Dermis blood vessel endothelial cell (primary cell): ENCODE measurements at places on chromosomes 11 and 22. TPM values are rescaled to one million over a fixed set of nuclear protein-coding genes. Genes with fewer than 3 reads are reported as not detected.
A peak's percentile ranks its signal among the peaks of the same experiment; 100 is the strongest.

- peak; percentile 21 for DNase-seq
Observed at GRCh38 chr11:85590848-85591483, 36.2 kb downstream of the DLG2 start.

Gene TMPRSS5
- total RNA-seq: 0.14 and 0.17 TPM in 2 replicates

Gene APOA4
- not detected in 2 replicates for total RNA-seq

DNA sequence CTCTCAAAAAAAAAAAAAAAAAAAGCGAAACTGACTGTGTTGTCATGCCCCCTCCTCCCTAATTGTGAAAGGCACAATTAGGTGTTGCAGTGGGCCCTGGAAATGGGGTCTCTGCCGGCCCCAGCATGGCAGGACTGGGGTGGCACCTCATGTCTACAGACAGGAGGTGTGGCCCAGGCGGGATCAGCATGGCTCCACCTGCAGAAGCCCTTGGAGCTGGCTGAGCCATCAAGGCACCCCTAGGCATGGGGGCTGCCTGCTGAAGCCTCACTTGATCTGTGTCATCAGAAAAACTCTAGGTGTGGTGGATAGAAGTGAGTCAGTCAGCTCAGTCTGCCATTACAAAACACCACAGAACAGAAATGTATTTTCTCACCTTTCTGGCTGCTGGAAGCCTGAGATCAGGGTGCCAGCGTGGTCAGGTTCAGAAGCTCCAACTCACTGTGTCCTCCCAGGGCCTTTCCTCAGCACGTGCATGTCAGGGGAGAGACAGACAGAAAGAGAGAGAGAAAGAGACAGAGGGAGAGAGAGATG lies 10.1 kb upstream of the B4GALNT4 start:
- DNase-seq: no peak

Gene MYRF
- 0.17 and 0.28 TPM in 2 replicates for total RNA-seq
